Mesendoderm (in vitro differentiated cells): ENCODE measurements at places on chromosomes 4 and X.

GRCh38 chr4:73872316-73873108, 3.3 kb downstream of the CXCL1 start:
- peak; percentile 13 for DNase-seq
- no peaks in the 10 kb centered on the region for H3K36me3 ChIP-seq
- H3K27ac ChIP-seq = no peak overlapping the region
- H3K4me3 ChIP-seq = no peak overlapping the region
- H3K4me1 ChIP-seq = peaks cover 1% of the 10 kb centered on the region
- no peaks in the 10 kb centered on the region for H3K27me3 ChIP-seq

GRCh38 chr4:2084316-2084715, 25.2 kb downstream of the NAT8L start:
- H3K36me3 ChIP-seq = no peaks in the 10 kb centered on the region
- no peaks in the 10 kb centered on the region for H3K27me3 ChIP-seq
- no peaks in the 10 kb centered on the region for H3K4me1 ChIP-seq
- H3K27ac ChIP-seq = no peak overlapping the region

GRCh38 chr4:41660352-41660751, 88.2 kb downstream of the PHOX2B start:
- no peak for DNase-seq
- no peaks in the 10 kb centered on the region for H3K36me3 ChIP-seq
- no peak overlapping the region for H3K27ac ChIP-seq
- no peak overlapping the region for H3K4me3 ChIP-seq
- H3K27me3 ChIP-seq = no peaks in the 10 kb centered on the region

- H3K27me3 ChIP-seq = no peaks in the 10 kb centered on the region
- H3K36me3 ChIP-seq = no peaks in the 10 kb centered on the region
- no peak overlapping the region for H3K4me3 ChIP-seq
- H3K27ac ChIP-seq = no peak overlapping the region
- H3K4me1 ChIP-seq = no peaks in the 10 kb centered on the region
Measured at GRCh38 chrX:23864742-23865326, 42.9 kb downstream of the APOO start.
